ENCODE measurements at places on chromosomes 1 and 21.

DNA sequence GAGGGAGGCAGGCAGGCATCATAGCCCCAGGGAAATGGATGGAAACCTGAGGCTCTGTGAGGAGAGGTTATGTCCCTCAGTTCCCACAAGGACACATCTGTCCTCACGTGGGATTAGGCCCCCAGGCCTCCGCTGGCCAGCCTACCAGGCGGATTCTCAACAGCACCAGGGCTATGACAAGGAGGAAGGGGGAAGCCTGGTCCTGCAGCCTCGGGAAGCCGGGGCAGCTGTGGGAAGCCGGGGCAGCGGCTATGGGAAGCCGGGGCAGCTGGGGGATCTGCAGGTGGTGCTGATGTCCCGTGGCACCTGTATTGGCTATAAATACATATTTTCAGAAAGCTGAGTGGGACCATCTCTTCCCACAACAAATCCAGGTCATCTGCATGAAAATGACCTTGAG is 19.7 kb downstream of the BSND start:
- no peak for DNase-seq

DNA sequence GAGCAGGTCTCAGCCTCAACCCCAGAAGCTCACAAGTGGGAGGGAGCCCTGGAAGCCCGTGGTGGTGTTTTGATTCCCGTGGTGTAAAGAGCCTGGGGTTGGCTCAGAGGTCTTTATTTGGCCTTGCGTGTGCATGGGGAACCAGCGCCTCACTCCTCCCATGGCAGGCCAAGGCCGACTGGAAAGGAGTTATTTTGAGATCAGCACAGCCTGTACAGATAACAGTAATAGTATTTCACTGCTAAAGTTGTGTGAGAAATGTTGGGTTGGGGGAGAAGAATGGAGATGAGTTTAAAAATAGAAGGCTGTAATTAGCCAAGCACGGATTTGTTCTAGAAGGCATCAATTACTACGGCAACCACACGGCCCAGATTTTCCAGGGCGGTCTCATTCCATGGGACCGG is 186.5 kb downstream of the DYRK1A start:
- no peak for DNase-seq

DNA sequence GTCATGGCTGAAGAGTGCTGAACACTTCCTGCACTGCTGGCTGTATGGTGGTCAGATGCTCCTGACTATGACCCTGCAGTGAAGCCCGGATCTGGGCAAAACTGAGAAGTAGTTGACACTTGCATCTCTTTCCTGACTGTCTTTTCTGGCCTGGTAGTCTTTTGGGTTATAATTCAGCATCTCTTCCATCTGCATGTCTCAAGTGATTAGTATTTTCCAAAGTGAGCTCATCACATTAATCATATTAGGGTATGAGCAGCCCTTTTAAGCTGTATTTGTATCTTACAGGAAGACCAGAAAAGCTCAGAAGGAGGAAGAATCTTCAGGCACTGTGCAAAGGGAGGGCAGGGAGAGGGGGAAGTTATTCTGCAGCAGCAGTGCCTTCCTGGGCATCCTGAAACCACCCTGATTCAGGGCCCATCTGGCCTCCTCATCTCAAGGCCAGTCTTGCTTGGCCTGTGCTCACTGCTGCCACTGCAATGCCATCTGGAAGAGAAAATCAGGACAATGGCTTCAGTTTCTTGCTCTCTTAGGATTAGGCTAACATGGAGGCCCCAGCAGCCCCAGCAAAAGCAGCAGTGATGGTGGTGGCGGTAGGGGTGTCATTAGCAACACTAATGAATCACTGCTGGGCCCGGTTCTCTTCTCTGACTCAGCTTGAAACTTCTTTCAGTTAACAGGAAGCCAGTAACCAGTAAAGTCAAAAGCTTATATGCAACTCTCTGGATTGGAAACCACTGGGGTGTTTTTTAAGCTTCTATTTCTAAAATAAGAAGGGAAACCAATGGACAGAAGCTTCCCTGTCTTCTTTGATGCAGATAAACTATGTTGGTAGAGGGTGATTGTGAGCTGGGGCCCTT is 63.3 kb upstream of the WDR26 start:
- DNase-seq = no peak

DNA sequence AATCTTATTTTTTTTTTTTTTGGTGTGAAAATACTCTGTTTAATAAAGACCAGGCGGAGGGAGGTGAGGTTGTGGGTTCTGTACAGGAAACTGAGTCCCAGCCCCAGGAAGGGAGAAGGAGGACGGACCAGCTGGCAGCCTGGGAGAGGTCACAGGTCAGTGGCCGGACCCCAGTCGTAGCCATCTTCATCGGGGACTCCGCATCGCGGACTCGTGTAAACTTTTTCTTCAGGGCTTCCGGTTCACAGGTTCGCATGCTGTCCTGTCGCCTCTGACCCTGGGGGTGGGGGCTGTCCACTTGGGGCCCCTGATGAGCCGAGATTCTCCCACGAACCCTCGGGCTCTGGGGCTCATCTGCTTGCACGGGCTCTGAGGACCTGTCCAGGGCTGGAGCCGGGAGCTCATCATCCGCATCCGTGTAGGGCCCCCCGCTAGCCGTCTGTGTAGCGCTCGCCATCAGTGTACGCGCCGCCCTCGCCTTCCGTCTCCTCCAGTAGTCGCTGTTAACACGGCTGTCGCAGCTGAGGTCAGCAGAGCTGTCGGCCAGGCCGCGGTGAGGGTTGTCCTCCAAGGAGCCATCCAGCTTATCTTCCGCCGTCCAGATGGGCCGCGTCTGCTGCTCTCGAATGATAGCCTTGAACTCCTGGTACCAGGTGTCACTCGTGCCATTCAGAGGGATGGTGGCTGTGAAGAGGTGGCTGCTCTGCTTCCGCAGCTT is 975.7 kb upstream of the PRMT6 start:
- no peak for DNase-seq

DNA sequence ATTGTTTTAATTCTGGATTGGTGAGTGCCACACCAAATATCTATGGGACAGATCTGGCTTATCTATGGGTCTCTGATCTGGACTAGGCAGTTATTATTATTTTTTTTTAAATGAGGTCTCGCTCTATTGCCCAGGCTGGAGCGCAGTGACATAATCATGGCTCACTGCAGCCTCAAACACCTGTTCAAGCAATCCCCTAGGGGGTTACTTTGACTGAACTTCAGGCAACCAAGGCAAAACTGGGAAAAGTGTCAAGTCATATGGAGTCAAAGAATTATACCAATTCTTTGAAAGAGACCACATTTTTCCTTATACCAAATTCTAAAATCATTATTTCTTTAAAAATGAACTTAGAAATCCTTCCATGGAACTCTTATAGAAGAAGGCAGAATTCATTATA is 129.1 kb upstream of the HOOK1 start:
- DNase-seq = no peak

DNA sequence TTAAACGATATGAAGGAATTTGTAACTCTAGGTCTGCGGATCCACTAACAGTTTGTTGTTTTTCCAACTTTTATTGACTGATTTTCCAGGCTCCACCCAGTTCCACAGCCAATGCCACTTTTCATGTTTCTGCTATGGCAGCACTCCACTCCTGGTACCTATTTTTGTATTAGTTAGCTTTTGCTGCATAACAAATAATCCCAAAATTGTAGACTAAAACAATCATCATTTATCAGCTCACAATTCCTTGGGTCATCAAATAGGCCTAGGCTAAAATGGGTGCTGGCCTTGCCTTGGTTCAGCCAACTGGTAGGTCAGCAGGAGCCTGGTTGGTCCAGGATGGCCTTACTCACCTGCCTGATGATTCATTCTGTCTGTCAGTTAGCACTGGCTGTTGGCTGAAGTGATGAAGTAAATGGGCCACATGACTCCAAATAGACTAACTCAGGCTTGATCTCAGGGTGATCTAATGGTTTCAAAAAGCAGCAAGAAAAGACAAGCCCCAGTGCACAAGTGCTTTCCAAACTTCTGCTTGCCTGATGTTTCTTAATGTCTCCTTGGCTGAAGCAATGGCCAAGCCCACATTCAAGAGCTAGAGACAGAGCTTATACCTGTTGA is 3.2 kb upstream of the C8B start:
- DNase-seq = no peak

GRCh38 chr1:112991402-112992120 is 35.6 kb upstream of the SLC16A1 start:
- DNase-seq = no peak

DNA sequence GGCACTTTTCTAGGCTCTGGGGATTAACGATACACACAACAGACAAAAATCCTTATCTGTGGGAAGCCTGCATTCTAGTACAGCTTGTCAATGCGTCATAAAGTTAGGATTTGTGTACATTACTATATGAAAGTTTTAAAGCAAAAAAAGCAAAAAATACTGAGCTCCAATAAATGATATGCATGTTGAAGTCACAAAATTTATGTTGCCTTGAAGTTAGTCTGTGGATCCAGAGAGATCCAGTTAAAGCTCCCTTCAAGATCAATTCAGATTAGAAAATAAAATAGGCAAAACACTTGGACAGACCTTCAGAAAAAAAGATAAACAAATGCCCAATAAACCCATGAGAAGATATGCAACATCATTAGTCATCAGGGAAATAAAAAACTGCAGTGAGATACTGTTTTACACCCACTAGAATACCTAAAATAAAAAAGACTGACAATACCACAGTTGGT is 33.1 kb upstream of the KCNQ4 start:
- DNase-seq = no peak

DNA sequence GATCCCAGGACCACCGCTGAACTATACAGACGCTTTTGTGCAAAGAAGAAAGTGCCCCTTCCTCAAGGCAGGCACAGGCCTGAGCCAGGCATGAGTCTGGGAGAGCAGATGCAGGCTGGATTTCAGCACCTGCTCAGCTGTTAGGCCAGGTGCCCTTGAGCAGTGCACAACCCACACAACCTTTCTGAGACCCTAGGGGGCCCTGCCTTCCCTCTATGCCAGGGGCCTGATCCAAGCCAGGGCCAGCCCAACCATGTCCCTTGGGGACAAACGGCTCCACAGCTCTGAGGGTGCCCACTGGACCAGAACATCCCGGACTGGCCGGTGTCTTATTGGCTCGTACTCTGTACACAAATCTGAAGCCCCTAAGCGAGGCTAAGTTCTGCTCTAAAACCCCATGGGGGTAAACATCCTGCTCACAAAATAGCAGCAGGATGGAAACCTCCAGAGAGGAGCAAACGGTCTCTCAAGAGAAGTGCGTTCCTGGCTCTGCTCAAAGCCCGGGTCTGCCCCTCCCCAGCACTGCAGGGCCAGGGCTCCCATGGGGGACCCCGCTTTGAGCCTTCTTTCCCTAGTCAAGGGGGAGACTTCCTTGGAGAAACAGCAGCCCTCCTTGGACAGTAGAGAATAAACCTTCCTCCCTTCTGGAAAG is 275.1 kb downstream of the NPHP4 start:
- DNase-seq = no peak

DNA sequence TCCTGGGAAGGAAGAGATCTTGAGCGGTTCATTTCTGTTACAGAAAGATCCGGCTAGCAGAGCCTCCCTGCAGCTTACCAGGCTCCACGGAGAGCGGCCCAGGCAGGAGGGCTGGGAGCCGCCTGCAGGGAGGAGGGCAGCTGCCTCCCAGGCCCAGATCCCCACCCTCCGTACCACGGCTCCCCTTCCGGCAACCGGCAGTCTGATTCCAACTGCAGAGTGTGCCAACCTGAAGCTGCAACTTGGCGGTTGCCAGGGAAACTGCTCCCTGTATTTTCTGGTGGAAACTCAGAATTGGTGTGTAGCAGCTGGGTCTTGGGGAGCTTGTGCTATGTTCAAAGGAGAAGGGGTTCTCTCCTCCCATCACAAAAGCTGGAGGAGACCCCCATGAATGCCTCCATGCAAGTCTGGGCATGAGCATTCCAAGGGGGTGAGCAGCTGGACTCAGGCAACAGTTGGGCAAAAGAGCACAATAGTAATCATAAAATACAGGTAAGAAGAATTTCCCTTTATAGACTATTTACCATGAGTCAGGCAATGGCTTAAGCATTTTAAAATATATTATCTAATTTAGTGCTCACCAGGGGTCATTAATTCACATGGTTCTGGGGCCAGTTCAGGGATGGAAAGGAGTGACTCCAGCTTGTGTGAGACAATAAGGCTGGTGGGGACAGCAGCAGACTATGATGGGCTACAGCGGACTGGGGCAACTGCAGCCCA is 46.1 kb upstream of the KAZN start:
- no peak for DNase-seq
